ENCODE measurements at places on chromosomes 2 and 18. TPM values are rescaled to one million over a fixed set of nuclear protein-coding genes. Genes with fewer than 3 reads are reported as not detected.

GRCh38 chr18:7248877-7249276 lies 18.0 kb downstream of the LRRC30 start:
- no peak for DNase-seq

GRCh38 chr2:226730481-226730880 lies 69.1 kb downstream of the IRS1 start:
- DNase-seq = no peak

DNA sequence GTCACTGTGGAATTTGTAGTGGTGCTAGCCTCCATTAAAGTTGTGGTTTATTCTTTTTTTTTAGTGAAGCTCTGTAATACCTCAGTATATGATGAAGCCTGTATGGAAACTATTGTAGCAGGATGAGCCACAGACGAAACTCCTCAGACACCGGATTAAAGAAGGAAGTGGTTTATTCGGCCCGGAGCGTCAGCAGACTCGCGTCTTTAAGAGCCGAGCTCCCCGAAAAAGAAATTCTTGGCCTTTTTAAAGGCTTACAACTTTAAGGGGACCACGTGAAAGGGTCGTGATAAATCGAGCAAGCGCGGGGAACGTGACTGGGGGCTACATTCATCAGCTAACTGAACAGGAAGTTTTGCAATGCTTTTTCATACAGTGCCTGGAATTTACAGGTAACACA lies 8.1 kb upstream of the CCL20 start:
- DNase-seq = no peak

- DNase-seq = no peak
Observed at GRCh38 chr2:127220102-127220767, at the start of gene CYP27C1. Gene CYP27C1, minus strand, starts transcription at chr2:127220299. Its CDS starts 29 bp downstream, at chr2:127220270.

DNA sequence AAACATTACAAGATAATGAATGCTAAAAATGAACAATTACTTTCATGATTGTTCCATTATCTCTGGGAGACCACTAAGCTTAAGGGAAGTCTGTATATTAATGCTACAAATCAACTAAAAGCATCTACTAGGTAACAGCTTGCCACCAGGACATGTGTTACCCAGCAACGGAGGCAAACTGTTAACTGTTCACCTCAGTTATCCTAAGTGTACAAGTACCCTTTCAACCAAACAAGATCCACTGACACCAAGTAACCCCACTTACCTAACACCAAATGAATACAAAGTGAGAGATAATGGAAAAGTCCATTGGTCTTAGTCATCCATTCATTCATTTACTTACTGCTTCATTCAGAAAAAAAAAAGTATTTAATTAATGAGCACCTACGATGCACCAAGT lies 54.7 kb upstream of the KIDINS220 start:
- no peak for DNase-seq

DNA sequence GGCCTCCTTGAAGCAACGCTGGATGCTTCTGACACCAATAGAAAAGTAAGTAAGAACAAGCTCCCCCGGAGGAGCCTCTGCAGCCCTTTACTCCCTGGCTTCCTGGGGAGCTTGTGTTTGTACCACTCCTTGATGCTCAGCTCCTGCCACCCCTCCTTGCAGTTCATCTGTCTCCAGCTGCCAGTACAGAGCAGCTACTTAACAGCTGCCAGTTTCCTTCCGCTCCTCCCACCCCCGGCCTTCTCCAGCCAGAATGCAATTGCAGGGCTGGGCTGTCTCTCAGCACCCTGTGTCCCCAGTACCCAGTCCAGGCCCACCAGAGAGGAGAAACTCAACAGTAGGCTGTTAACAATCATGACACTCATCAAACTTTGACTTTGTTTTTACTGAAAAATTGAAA lies 109.4 kb downstream of the AOX1 start:
- DNase-seq = no peak

GRCh38 chr18:43893001-43893637 lies 615.8 kb upstream of the SYT4 start:
- DNase-seq = no peak

The FER1L5 gene
- not detected for total RNA-seq

- DNase-seq = no peak
Observed at GRCh38 chr2:54750040-54750439, 26.6 kb downstream of the EML6 start.

The PLEKHH2 gene
- total RNA-seq = 0.12 TPM

The MYOM1 gene
- total RNA-seq = 0.22 TPM

The NCKAP5 gene
- not detected for total RNA-seq

DNA sequence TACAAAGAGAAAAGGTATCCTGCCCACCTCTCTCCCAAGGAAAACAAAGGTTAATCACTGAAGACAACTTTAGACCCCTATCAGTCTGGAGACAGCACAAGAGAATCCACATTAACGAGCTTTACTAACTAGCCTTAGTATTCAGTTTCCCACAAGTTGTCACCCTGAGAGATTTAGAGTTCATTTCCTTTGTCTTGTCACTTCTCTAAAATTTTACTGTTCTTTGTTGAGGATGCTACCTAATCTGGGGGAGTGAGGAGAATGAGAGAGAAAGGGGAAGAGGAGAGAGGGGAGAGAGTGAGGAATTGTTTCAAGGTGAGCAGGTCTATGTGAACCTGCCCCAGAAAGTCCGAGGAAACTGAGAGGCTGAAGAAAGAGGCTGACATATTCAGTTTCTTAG lies 28.4 kb downstream of the C2orf76 start:
- DNase-seq = no peak

GRCh38 chr2:28993206-28993960 lies 12.3 kb downstream of the TOGARAM2 start:
- DNase-seq = no peak

The COL4A4 gene
- total RNA-seq = not detected

All from activated T-helper 1 cell treated with anti-CD3 and anti-CD28 coated beads, Interleukin-12 subunit alpha, Interleukin-12 subunit beta, Interleukin-2, Interleukin-4 antibody, amounts not matched to agents 30 ng/mL and 10 ng/mL and 1 ng/mL, durations not matched to agents 14 hours and 24 hours and 36 hours (primary cell).